ENCODE measurements at places on chromosomes 1 and 21.

- no peak for DNase-seq
Observed at GRCh38 chr1:53581476-53581875, 122.3 kb downstream of the DMRTB1 start.

GRCh38 chr1:218182455-218182854 lies 102.6 kb upstream of the RRP15 start:
- no peak for DNase-seq

DNA sequence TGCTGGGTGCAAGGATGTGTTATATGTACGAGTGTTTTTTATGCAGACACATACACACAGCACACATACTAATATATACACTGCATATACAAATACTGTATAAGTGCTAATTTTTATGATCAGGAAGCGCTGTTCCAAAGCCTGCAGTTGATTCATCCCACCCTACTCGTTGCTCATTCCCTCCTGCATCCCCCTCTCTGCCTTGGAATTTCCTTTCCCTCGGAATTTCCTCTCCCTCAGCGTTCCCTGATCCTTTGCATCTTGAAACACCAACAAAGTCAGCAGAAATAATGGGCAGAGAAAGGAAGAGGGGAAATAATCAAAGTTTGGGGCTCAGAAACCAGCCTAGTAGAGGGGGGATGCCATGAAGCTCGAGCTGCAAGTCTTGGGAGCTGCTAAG lies 98.9 kb downstream of the CSMD2 start:
- no peak for DNase-seq

DNA sequence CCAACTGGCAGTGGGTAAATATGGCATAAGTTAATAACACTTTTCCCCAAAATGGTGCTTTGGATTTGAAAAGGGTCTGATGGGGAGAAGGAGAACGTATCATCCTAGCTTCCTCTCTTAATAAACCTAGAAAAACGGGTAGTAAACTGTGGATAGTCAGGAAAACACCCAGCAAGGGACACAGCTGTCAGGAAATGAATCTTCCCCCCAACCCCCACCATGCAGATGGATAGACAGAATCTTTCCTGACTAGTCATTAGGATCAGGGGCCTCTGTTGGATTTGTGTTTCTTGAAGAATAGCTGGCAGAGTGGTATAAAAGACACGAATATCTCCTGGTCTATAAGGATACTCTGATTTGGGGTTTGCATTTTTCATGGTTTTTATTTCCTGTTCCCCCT lies 22.5 kb upstream of the LAX1 start:
- no peak for DNase-seq

GRCh38 chr1:167237000-167237399 lies 16.3 kb downstream of the POU2F1 start:
- no peak for DNase-seq

GRCh38 chr1:31299365-31299764 lies 2.5 kb downstream of the ZCCHC17 start:
- no peak for DNase-seq

GRCh38 chr1:18730321-18730720 lies 99.7 kb downstream of the PAX7 start:
- no peak for DNase-seq

DNA sequence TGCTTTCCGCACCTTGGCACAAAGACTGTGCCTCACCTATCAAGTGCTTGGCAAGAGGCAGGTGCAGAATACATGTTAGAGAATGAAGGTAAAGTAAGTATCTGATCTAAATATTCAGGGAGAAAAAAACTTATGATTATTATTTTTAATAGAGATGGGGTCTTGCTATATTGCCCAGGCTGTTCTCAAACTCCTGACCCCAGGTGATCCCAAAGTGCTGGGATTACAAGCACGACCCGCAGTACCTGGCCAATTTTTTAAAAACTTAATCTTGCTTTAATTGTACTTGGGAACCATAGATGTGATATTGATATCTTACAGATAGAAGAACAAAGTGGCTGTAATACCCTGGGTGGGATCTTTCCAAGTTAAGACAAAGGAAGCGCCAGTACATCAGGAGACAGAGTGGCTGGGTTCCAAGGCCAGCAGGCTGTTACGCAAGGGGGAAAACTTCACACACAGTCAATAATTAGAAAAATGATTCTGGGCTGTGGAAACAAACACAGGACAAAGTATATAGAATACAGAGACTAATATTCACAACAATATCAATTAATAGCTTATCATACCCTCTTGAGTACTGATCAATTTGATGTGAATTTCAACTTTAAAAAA lies 58.6 kb upstream of the ATP1A1 start:
- DNase-seq, result no peak

- peak; percentile 52 for DNase-seq
Observed at GRCh38 chr1:44775930-44776729, 790 bp downstream of the RPS8 start.

DNA sequence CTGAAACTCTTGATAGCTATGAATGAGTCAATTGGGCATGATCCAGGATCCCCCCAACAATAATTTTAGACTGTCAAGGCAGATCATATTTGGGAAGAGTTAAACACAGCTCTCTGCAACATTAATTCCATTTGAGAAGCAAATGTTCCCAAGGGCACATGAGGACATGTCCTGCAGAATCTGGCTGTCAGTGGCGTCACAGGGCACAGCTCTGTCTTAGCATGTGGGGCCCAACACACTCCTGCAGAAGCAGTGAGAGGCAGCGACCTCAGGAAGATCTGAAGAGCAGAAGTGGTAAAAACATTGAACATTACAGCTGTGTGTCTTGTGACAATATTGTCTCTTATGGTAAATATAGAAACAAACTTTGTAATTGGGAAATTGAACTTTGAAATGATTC lies 197.1 kb upstream of the PBX1 start:
- DNase-seq, result no peak

GRCh38 chr1:117796226-117796625 lies 133.2 kb downstream of the GDAP2 start:
- no peak for DNase-seq

DNA sequence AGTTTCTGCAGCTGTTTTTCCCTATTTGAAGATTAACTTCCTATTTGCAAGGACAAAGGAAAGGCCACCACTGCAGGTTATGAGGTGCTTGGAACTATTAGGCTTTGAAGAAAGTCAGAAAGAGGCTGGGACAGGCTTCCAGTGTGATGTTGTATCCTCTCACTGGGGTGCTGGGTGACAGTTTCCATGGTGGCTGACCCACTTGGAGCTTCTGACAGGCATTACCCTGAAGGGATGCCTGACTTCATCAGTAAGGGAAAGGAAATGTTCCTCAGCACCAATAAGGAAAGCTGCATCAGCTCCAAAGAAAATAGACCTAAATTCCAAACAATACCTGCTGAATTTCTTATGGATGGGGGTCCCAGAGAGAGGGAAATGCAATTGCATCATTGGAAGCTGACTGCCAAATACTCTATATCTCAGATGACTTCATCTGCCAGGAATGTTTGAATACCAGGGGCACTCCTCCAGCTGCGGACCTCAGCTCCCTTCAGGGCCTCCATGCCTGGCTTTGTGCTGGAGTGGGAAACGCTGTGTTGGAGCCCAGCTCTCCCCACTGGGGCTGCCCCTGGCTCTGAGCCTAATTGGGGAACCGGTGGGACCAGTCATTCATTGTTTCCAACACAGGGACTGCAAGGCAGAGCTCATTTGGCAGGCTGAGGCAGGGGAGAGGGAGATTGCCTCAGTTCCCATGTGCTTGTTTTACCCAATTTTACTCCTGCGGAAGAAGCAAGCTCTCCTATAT lies 76.6 kb downstream of the RGL1 start:
- no peak for DNase-seq

GRCh38 chr1:213539464-213539863 lies 448.3 kb upstream of the PROX1 start:
- no peak for DNase-seq

DNA sequence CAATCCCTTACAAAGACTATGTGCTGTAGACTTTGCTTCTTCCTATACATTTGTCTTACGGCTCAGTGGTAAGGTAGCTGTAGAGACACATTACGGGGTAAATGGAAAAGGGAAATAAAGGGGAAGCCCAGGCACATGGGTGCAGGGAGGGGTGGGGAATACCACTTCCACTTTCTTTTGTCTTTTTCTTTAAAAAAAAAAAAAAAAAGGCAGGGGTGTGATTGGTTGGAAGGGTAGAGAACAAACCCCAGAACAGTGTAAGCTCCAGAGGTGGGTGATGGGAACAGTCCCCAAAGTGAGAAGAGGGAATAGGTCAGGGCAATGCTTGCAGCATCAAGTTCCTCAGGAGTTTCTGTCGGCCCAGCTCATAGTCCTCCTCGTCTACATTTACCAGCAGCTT lies 3.9 kb downstream of the NIT1 start:
- DNase-seq, result no peak

DNA sequence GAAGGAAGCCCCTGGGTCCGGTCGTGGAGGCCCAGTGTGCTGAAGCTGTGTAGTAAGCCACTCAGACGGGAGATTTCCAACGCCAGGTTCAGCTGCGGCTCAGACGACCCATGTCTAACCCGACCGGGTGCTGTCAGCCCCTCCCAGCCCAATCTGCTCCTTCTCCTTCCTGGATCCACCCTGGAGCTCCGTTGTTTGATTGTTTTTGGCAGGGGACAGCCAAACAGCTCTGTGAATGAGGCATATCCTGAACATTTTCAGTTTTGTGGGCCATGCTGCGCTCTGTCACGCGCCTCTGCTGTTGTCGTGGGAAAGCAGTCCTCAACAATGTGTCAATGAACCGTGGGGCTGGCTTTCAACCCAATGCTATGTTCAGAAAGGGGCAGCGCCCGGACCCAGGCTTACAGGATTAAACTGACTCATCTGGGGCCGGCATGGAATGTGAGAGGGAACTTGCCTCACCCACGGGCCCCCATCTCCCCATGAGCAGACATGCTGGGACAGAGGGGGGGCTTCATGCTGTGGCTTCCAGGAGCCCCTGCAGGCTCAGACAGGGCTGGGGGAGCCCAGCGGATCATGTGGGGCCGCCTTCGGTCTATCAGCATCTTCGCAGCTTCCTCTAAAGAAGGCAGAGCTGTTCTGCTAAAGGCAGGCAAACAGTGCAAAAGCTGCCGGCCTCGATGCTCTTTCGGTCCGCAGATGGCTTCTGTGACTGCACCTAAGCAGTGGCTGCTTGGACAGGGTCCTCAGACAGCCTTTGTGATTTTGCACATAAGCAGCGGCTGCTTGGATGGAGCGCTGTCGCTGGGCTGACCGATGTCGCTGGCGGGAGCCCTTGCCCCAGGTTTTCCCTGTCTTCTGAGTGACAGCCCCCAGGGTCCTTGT lies 101.7 kb downstream of the RIPK4 start:
- DNase-seq, result no peak

DNA sequence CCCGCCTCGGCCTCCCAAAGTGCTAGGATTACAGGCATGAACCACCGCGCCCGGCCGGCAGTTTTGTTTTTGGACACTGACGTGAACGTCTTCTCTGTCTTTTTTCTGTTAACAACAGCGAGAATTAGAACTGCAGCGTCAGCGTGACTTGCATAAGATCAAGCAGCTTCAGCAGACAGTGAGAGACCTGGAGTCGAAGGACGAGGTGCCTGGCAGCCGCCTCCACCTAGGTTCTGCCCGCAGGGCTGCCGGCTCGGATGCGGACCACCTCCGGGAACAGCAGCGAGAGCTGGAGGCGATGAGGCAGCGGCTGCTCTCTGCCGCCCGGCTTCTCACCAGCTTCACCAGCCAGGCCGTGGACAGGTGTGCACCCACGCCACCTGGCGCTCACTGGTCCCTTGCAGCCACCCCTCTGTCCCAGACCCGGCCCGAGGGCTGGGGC lies 22.9 kb upstream of the DIP2A start:
- DNase-seq, result no peak

- DNase-seq, result no peak
Observed at GRCh38 chr1:50710099-50710498, 250.0 kb downstream of the FAF1 start.

- DNase-seq, result no peak
Observed at GRCh38 chr1:11600836-11601235, 53.4 kb downstream of the FBXO2 start.

GRCh38 chr21:46322351-46323226 lies 1.1 kb downstream of the C21orf58 start:
- no peak for DNase-seq

GRCh38 chr1:207890136-207890738 lies 20.7 kb downstream of the CD34 start:
- DNase-seq, result no peak

- no peak for DNase-seq
Observed at GRCh38 chr1:245988393-245989078, 518.5 kb downstream of the SMYD3 start.

DNA sequence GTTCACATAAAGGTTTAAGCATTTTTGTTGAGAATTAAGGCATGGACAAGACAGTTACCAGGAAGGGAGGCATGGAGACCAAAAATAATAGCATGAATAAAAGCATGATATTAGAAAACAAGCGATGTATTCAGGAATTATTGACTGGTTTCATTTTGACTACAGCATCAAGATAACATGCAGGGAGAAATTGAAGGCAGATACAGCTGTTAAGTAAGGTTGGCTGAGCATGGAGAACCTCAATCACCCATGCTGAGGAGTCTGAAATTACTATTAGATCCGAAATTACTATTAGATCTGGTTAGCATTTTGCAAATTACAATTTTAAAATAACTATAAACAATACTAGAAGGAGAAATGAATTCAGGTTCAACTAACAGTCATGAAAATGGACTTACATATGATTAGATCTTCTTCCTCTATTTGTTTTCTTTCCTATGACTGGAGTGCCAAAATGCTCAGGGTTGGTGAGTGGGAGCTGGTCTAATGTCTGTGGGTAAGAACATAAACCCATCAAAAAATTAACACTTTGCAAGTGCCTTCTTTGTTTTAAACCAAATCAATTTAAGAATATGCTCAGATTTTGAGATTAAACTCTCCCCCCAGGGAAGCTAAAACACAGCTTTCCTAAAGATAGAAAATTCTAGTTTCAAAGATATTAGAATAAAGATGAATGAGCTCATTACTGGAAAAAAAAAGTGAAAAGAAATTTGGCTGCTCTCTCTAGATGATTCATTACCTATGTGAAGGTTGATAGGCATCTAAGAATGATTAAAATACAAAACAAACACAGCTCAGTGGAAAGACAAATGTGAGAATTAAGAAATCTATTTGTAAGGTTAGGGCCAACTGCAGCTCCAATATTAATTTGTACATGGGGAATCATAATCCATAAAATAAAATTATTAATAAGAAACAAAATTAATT lies 81.7 kb downstream of the ARID4B start:
- no peak for DNase-seq
